Glutamatergic neuron (in vitro differentiated cells): ENCODE measurements at places on chromosomes 6 and 20.

GRCh38 chr20:15278041-15278440, 940.6 kb upstream of the FLRT3 start:
- no peak overlapping the region for H3K4me3 ChIP-seq
- DNase-seq = no peak
- H3K4me1 ChIP-seq = no peaks in the 10 kb centered on the region

GRCh38 chr20:44589537-44589936, 7.2 kb downstream of the PKIG start:
- H3K4me3 ChIP-seq = no peak overlapping the region
- no peaks in the 10 kb centered on the region for H3K27me3 ChIP-seq
- DNase-seq = no peak
- no peaks in the 10 kb centered on the region for H3K36me3 ChIP-seq

DNA sequence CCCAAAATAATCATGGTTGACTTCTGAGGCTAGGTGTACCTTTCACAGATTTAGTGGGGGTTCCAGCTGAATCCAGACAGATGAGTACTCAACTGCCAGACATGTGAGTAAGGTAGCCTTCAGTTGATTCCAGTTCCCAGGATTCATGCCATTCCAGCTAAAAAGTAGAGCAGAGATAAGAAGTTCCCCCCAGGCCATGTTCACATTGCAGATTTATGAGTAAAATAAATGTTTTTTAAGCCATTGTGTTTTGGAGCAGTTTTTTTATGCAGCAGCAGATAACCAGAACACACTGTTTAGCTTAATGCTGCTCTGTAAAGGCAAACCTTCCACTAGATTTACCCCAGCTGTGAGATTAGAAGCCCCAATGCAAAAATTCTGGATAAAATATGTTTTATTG, 245.0 kb downstream of the RFPL4B start:
- peaks cover 10% of the 10 kb centered on the region for H3K36me3 ChIP-seq
- no peak for DNase-seq
- H3K27ac ChIP-seq = no peak overlapping the region
- peaks cover 10% of the 10 kb centered on the region for H3K4me1 ChIP-seq
- peaks cover 2% of the 10 kb centered on the region for H3K27me3 ChIP-seq
- H3K4me3 ChIP-seq = no peak overlapping the region

GRCh38 chr6:15374119-15374518, 128.2 kb downstream of the JARID2 start:
- H3K4me1 ChIP-seq = peaks cover 27% of the 10 kb centered on the region
- no peaks in the 10 kb centered on the region for H3K36me3 ChIP-seq
- no peak overlapping the region for H3K4me3 ChIP-seq

DNA sequence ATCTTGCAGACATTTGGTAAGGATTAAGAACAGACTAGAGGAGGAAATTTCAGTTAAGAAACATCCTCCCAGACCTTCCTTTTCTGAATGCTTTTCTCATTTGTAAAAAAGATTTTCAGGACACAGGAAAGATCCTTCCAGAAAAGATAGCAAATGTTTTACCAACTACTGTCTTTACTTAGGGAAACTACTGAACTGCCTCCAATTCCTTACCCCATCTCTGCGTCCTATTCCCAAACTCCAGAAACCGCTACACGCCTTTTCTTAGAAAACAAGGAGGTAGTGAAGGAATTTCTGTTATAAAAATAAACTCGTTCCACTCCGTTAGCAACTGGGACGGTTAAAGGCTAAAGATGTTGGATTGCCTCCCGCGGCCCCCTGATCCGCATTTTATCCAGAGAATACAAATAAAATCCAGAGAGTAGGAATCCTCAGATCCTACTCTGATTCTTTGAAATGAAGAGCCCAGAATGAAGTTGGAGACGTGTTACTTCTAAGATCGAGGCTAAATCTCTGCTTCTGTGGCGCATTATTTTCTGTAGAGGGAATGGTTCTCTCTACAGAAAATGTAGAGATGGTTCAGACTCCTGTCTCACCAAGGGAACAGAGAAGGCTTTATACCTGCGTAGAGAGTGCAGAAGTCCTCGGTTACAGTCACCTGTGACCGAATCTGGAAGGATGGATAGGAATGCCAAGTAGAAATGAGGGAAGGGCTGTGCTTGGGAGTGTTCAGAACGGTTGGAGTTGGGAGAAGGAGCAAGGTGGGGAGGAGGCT, 133.0 kb downstream of the GPX5 start:
- H3K27ac ChIP-seq = peak overlapping the region; percentile 89
- no peak for DNase-seq
- no peaks in the 10 kb centered on the region for H3K36me3 ChIP-seq
- H3K4me3 ChIP-seq = peak overlapping the region; percentile 88
- H3K27me3 ChIP-seq = peaks cover 12% of the 10 kb centered on the region
